Astrocyte (in vitro differentiated cells and primary cell): ENCODE measurements at places on chromosomes 1 and 21. TPM values are rescaled to one million over a fixed set of nuclear protein-coding genes. Genes with fewer than 3 reads are reported as not detected.

S1PR1 gene
- 10.6 and 14.4 TPM in 2 replicates for total RNA-seq

THEMIS2 gene
- total RNA-seq: 0.79 and 1.3 TPM in 2 replicates

ZFP69B gene
- 4.3 and 5.4 TPM in 2 replicates for total RNA-seq

FLG2 gene
- total RNA-seq: not detected in 2 replicates

CDCA8 gene
- 4.2 and 5.5 TPM in 2 replicates for total RNA-seq

VAMP3 gene
- 154 and 156 TPM in 2 replicates for total RNA-seq

IFI6 gene
- total RNA-seq: 3,307 and 4,155 TPM in 2 replicates

TRIM17 gene
- 0.82 and 1.5 TPM in 2 replicates for total RNA-seq

USH2A gene
- 0.02 TPM in 2 replicates for total RNA-seq

EXO1 gene
- 2.9 and 3.8 TPM in 2 replicates for total RNA-seq

IL6R gene
- 2.2 and 2.5 TPM in 2 replicates for total RNA-seq

FMO3 gene
- not detected in 2 replicates for total RNA-seq

ALG14 gene
- 6.9 and 8.1 TPM in 2 replicates for total RNA-seq

UBE2U gene
- not detected in 2 replicates for total RNA-seq

ZNF436 gene
- total RNA-seq: 12.2 and 13.0 TPM in 2 replicates

ANXA9 gene
- not detected in 2 replicates for total RNA-seq

NTRK1 gene
- 0.10 and 0.27 TPM in 2 replicates for total RNA-seq

F5 gene
- total RNA-seq: 0.10 and 0.18 TPM in 2 replicates
